ENCODE measurements at places on chromosomes 2 and 18.
A peak's percentile ranks its signal among the peaks of the same experiment; 100 is the strongest.

DNA sequence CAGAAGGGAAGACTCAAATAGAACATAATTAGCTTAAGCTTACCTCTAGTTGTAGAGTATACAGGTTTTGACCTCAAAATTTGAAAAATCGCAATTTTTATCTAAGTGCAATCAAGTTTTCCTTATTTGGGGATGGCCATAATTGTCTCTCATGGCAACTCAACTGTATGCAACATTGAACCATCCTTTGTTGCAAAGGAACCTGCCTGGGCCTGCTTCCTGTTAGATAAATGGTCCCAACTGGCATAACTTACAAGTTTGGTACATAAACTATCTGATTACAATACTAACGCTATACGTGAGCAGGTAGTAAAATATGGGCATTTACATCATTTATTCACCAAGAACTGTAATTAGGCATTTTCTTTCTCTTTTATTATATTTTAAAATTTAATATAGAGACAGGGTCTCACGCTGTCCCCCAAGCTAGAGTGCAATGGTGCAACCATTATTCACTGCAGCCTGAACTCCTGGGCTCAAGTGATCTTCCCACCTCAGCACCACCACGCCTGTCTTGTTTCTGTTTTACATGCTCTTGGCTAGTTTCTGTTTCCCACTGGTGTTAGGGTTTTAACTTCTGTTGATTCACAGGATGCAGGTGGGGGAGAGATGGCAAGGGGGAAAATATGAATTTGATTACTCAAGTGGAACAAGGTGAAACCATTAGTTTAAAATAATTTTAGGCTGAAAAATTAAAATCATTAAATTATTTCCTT, 55.3 kb upstream of the B3GNT2 start:
- no peak for DNase-seq

GRCh38 chr18:61710082-61710620, 182.7 kb downstream of the RNF152 start:
- no peak for DNase-seq

DNA sequence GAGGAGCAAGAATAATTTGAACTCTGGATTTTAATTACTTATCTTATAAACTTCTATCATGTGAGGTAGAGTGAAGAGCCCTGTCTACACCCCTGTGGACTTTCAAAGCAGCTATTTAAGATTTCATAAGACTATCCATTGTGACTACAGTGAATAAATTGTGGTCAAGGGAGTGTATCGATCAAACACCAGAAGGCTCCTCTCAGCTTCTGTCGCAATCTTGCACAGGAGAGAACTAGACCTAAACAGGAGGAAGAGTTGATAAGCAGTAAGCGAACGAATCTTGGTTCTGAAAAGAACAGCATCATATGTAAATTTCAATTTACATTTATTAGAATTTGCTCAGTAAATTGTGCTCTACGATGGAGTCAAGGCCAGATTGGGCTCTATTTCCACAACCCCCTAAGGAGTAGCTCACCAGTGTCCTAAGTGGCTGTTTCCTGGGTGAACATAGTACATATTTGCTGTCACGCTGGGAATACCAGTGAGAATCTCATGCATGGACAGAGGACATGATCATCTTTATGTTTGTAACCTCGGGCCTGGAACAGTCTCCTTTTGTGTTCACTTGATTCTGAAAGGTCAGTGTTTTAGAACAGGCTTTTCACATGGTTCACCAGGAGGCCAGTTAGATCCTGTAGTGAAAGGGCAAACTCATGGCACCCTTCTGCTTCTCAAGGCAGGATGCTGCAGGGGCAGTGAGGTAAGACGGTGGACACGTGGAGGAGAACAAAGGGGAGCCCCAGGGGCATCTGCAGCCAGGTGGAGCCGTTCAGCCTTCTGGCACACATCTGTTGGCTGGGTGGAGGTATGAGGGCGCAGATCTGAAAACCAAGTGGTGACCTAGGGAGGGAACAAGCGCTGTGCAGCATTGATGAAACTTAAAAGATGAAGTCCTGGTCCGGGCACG, 33.3 kb downstream of the NPAS2 start:
- no peak for DNase-seq

DNA sequence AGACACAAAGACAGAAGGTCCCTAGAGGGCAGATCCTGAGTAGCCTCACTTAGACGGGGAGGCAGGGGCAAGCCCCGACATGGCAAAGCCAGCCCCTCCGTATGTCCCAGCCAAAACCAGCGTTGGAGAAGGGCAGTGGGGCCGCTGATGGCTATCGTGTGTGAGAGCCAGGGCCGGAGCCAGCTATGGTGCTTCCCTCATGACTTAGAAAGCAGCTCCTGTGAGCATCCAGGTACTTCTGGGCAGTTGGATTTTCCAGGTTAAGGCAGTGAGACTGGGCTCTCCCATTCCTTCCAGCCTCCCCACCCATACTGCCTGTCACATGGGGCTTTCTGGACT, 31.2 kb upstream of the ROCK2 start:
- DNase-seq: no peak

DNA sequence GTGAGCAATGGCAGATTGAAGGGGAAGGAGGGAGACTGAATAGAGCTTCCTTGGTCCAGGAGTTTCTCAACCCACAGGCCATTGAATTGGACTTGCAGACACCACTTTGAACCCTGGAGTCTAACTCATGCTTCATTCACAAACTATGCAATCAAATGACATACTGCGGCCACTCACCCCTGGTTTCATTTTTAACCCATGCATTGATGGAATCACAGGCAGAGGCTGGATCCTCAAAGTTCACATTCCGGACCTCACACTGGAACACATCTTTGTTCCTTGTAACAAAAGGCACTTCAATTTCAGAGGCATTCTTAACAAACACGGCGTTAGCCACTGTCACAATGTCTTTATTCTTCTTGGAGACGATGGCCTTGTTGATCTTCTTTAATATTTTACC, 40.7 kb downstream of the MRPL44 start:
- peak; percentile 65 for DNase-seq
